ENCODE measurements at places on chromosomes 1 and 21. TPM values are rescaled to one million over a fixed set of nuclear protein-coding genes. Genes with fewer than 3 reads are reported as not detected.

DNA sequence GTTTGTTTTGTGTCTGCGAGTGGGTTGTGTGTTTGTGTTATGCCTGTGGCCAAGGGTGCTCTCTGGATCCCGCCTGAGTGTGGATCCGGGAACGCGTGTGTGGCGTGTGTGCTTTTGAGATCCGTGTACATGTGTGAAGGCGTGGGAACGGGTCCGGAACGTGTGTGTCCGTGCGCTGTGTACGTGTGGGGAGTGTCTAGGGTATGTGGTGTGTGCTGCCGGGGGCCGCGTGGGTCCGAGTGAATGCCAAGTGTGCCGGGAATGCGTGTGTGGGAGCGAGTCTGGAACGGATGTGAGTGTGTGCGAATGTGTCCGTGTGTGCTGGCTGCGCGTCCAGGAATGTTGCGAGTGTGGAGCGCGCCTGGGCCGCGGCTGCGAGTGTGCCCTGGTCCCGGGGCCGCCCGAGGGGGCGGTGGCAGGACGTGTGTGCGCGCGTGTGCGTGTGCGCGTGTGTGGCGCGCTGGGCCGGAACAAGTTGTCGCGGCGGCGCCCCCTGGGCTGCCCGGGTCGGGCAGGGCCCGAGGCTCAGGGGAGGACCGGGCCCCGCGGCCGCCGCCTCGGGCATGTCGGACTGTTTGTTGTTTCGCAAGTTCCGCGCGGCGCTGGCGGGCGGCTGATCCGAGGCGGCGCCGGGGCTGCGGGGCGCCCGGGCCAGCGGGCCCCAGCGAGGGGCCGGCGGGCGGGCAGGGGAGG lies 953 bp downstream of the PTPRU start:
- DNase-seq = peak; percentile 33

ANXA9 gene
- total RNA-seq = 26.4 TPM

- DNase-seq = no peak
These were observed 5.9 kb downstream of the SSBP3 start for GRCh38 chr1:54400329-54400728.

DNA sequence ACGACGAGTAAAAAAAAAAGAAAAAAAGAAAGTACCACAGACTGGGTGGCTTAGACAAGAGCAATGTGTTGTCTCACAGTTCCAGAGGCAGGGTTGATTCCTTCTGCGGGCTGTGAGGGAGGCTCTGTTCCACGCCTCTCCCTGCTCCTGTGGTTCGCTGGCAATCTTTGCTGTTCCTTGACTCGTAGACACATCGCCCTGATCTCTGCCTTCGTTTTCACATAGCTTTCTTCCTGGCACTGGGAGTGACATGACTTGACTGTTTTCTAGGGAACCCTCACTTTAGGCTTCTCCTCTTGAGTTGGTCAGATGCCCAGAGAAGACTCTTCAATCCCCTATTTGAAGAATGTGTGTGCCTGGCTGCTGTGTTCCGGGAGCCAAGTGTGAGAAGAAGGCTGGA lies 133.6 kb downstream of the TM2D1 start:
- DNase-seq = no peak

UBXN10 gene
- total RNA-seq = 0.63 TPM

DENND2D gene
- total RNA-seq = 31.9 TPM

- no peak for DNase-seq
These were observed 50.9 kb downstream of the S100B start for GRCh38 chr21:46553993-46554392.

GRCh38 chr1:212290608-212291007 lies 5.4 kb downstream of the PPP2R5A start:
- DNase-seq = no peak

DNA sequence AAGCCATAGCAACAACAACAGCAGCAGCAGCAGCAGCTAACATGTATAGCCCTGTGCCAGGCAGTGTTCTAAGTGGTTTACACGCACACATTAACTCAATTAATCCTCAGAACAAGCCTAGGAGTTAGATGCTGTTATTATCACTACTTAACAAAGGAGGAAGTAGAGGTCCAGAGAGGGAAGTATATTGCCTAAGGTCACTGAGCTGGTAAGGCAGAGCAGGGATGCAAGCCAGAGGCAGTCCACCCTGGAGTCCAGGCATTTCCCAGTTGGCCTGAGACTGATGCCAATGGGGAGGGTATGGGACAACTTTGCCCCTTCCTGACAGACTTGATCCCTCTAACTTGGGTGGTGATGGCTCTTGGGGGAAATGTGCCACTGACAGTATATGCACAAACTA lies 6.8 kb downstream of the CDC14A start:
- no peak for DNase-seq

- peak; percentile 51 for DNase-seq
These were observed 34.8 kb upstream of the ZBTB40 start for GRCh38 chr1:22416555-22417454.

DNA sequence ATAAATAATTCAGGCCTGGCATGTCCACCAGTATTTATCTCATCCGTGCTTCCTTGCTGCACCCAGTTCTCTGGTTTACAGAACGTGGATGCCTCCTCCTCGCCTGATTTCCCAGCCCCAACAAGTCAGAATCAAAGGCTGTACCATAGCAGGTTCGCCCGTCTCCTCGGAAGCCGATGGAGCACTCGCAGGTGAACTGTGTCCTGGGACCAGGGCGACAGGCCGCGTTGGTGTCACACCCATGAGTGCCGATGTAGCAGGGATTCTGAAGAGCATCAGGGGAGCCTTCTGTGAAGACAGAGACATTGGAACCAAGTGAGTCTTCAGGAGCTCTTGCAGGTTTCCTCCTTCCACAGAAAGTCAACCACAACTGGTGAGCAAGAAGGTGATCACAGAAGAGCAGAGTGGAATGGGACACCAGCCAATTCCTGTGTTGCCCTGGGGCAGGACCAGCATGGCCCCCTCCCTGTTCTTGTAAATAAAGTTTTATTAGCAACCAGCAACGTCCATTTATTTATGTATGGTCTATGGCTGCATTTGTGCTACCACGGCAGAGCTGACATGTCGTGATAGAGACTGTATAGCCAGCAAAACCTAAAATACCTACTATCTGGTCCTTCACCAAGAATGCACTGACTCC lies 40.8 kb downstream of the NID1 start:
- no peak for DNase-seq

DNA sequence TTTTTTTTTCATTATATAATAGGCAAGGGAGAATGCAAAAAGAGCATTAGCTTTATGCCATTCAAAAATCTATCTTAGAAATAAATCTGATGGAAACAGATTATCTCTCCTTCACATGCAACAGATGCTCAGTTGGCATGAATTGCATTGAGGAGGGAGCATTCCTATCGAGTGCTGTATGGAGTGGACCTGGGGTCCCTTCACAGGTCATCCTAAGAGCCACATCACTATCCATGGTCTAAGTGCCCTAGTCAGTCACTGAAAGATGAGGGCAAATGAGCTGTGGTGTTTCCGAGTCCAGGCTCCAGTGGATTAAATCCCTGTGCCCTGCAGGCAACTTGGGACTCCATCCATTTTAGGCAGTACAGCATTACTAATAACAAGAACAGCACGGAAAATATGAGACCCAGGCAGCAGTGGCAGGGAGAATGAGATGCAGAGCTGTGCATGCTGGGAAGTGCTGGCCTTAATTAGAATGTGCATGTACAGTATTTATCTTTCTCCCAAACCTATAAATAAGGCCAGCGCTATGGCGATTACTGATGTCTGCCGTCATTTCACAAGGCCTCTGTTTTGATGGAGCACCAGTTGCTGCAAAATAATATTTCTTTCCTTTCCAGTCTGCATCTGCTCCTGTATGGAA lies 512.3 kb upstream of the PLXNA2 start:
- DNase-seq = no peak

NUAK2 gene
- total RNA-seq = 2.3 TPM

DNA sequence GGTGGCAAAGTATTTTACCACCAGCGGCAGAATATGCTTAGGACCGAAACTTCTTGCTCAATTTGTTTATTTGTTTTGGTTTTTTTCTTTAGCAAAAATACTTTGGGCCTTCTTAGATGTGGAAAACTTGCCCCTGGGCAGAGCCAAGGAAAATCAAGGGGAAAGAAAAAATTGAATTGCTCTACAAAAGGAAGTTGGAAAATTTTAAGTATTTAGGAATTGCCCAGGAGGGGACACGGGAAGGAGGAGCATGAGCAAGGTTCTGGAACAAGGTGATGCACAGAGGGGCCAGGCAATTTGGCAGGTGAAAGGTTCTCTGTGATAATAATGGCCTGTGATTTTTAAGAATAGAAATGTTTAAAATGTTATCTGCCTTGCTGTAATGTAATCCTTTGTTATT lies 28.6 kb downstream of the SGIP1 start:
- no peak for DNase-seq

CD2 gene
- total RNA-seq = 2.0 TPM

IL24 gene
- total RNA-seq = 65.1 TPM

DNA sequence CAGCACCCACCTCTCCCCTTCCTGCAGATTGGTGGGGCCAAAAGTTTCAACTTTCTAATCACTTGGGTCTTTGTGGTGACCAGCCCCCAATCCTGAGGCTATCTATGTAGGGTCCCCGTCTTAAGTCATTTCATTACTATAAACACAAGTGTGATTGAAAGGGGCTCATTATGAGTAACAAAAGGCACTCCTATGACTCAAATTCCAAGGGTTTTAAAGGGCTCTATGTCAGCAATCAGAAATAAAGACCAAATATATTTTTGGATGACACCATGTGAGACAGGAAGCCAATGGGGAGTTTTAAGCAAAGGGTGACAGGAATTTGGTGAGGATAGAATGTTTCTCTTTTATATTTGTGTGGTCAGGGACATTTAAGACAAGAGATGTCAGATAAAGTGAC lies 6.2 kb downstream of the ERO1B start:
- no peak for DNase-seq

DNA sequence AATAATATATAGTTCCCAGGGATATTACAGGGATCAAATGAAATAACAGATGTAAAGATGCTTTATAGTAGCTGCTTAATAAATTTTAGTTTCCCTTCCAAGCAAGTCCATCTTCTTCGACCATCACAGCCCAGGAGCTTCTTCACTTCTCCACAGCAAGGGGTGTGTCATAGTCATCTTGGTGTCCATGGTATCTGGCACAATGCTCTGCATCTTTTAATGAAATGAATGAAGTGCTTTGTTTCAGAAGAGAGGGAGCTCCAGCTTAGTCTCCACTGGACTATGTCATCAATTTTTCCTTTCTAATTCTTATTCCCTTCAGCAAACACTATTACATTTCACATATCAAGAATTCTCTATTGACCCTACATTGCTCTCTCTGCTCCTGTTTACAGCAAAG lies 4.9 kb upstream of the MACF1 start:
- no peak for DNase-seq

VSIG8 gene
- not detected for total RNA-seq

ADCY10 gene
- total RNA-seq = 0.32 TPM

- no peak for DNase-seq
These were observed 53.0 kb downstream of the KIF26B start for GRCh38 chr1:245207801-245208200.

DNA sequence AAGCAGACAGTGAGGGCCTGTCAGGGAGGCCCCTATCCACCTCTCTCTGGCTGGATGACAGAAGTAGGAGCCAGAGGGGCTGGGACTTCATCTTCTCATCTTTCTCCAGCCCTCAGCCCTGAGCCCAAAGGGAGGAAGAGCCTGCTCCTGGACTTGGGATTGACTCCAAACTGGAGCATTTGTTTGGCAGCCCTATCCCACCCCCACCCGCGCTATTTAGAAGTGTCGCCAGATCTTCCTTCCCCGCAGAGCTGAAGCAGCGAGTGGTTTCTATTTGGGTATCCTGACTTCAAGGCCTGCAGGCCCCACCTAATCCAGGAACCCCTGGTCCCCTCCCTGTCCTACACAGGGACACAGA lies 9.6 kb downstream of the NES start:
- DNase-seq = no peak

BGLAP gene
- 0.82 TPM for total RNA-seq

DNA sequence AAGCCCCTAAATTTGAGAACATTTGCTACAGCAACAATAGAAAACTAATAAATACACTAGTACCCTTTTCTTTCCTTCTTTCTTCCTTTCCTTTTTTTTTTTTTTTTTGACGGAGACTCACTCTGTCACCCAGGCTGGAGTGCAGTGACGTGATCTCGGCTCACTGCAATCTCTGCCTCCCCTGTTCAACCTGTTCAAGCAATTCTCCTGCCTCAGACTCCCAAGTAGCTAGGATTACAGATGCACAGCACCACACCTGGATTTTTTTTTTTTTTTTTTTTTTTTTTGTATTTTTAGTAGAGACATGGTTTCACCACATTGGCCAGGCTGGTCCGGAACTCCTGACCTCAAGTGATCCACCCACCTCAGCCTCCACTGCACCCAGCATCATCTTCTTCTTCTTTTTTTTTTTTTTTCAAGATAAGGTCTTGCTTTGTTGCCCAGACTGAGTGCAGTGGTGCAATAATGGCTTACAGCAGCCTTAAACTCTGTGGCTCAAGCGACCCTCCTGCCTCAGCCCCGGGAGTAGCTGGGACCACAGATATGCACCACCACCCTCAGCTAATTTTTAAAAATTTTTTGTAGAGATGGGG lies 19.6 kb upstream of the CBR3 start:
- DNase-seq = no peak

DNA sequence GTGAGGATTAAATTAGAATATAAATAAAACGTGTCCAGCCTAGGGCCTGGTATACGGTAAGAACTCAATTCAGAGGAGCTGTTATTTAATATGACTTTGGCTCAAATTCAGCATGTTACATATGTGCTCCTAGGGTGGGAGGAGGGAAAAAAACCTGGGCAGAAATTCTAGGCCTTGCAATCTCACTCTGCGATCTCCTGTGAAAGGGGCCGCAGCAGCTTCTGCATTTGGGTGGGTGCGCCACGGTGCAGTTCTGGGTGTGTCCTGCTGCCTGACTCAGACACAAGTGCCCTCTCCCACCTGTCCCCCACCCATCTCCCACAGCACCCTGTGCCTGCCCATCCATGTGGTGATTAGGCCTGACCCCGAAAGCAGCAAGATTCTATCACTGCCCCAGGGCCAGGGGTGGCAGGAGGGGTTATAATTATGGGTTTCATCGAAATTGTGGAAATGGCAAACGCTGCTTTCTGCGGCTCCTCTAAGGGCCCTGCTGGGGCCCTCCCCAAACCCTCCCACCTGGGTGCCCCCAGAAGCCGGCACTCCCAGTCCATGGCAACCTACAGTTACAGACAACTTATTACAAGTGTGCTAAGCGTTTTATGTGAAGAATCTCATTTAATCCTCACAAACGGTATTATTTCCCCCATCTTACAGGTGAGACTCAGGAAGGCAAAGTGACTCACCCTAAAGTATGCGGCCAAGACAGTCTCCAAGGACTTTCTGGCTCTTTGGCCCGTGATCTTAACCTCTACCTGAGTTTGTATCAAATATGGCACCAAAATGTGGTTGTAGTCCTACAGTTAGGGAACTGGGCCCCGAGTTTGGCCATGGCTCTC lies 25.5 kb upstream of the GRHL3 start:
- DNase-seq = no peak

GRCh38 chr1:33853431-33853830 lies 10.4 kb upstream of the HMGB4 start:
- DNase-seq = no peak

GRCh38 chr1:26768755-26769154 lies 19.0 kb upstream of the PIGV start:
- DNase-seq = no peak

DNA sequence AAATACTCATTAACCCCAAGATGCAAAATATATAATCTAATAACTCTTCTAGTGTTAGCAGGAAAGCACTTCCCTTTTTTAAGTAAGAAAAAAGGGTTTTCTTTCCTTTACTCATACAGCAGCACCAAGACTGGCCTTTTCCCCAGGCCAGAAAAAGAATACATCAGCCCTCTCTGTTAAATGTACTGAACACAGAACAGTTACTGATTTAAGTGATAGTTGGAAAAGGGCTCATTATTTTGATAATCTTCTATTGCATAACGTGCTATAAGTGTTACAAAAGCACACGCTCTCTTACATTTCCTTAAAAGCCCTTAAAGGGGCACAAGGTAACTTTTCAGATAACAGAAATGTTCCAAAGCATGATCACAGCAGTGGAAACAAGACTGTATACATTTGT lies 142.9 kb downstream of the TIAM1 start:
- no peak for DNase-seq

FMN2 gene
- 3.9 TPM for total RNA-seq
